ENCODE measurements at places on chromosomes 11 and 22.

GRCh38 chr22:23092217-23092955 is 22.1 kb downstream of the GNAZ start:
- DNase-seq, result no peak

DNA sequence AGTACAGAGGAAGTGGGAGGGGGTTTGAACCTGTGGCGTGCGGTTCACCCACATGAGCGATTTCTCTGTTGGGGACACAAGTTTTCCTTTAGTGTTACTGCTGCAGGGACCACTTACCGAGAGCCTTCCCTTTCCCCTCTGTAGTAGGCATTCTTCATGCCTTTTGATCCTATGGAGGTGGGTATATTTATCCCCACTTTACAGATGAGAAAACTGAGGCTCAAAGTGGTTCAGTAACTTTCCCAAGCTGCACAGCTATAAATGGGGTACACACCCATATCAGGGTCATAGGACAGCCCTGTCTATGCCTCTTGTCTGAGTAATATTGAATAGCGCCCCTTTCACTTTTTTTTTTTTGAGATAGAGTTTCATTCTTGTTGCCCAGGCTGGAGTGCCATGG is 3.3 kb upstream of the PHF21B start:
- no peak for DNase-seq

- DNase-seq, result no peak
Measured at GRCh38 chr11:123145661-123146060, 49.4 kb downstream of the CLMP start.

DNA sequence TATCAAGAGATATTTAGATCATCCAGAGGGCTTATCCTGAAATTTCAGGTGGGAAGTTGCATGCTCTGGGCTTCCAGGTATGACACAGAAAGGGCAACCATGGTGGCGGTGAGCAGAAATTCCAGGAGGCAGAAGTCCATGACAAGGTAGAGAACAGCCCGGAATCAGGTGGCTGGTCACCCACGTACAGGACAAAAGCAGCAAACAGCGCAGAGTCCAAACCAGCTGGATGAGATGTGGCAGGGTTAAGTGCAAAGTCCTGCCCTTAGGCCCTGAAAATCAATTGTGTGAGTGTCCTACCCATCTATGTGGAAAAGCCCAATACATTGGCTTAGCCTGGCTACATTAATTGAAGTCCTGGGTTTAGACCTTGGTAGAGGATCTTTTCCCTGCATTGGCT is 11.6 kb downstream of the PPFIBP2 start:
- DNase-seq, result no peak

- DNase-seq, result no peak
Measured at GRCh38 chr11:15594607-15595006, 479.9 kb downstream of the INSC start.

- peak; percentile 94 for DNase-seq
Measured at GRCh38 chr22:35961480-35962295, 66.9 kb downstream of the RBFOX2 start.

DNA sequence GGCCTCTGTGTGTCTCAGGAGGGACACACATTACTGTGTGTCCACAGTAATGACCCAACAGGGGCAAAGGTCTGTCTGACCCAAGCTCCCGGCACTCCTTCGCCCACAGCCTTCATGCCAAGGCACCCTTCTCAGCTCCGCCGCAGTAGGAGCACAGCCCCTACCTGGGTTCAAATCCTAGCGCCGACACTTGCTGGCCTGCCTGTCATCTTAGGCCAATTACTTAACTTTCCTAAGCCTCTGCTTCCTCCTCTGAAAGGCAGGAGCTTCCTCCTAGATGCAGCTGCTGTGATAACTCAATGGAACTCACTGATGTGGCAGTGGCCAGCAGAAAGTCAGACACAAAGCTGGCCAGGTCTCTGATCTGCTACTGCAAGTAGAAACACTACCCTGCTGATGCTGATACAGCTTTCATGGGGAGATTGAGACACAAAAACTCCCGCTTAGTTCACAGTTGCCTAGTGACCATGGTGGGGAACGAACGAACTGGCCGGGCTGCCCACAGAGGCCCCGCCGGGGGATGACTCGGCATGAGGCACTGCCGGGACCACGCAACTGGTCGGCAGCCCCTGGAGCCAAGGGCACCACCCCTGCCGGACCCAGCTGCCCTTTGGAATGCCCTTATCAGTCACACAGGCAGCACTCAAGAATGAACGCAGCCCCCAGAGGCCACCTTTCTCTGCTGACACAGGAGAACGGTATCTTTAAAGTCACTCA is 8.1 kb downstream of the EHD1 start:
- peak; percentile 66 for DNase-seq

DNA sequence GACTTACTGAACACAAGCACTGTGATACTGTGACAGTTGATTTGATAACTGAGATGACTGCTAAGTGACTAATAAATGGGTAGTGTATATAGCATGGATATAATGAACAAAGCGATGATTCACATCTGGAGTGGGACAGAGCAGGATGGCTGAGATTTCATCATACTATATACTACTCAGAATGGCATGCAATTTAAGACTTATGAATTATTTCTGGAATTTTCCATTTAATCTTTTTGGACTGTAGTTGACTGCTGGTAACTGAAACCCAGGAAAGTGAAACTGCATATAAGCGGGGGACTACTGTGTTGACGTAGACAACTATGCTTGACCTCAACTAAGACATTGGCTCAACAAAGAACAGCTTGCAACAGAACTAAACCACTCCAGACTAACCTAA is 20.0 kb upstream of the NUCB2 start:
- peak; percentile 92 for DNase-seq

GRCh38 chr11:75160220-75160757 is 9.4 kb downstream of the SLCO2B1 start:
- DNase-seq, result no peak

DNA sequence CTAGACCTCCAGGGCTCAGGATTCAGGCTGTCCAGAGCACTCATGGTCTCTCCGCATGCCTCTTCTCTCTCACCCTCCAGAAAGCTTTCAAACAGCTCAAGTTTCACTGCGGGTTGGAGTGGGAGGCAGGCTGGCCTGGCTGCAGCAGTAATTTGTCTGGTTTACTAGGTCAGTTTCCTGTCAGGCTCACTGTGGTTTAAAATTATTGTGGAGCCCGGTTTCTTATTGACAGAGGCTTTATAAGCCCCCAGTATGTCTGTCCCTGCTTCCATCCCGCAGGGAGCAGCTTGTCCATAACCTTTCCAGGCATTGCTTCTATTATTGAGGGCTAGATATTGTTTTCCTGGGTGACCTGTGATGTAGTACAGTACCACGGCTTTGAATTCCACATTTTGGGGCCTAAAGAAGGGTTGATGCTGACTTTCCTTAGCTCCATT is 235.3 kb upstream of the SORL1-AS1 start:
- DNase-seq, result peak; percentile 84

DNA sequence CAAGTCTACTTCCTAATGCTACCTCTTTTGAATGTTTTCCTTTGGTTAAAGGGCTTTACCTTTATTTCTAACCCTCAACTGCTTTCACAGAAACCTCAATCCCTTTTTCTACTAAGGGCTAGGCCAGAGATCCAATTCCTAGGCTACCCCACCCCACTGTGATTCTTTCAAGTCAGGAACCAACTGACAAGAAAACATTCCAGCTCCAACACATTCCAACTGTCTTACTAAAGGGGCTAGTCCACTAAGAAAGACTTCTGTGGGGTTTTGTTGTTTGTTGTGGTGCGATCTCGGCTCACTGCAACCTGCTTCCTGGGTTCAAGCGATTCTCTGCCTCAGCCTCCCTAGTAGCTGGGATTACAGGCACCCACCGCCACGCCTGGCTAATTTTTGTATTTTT is 151.3 kb downstream of the APOL5 start:
- no peak for DNase-seq

DNA sequence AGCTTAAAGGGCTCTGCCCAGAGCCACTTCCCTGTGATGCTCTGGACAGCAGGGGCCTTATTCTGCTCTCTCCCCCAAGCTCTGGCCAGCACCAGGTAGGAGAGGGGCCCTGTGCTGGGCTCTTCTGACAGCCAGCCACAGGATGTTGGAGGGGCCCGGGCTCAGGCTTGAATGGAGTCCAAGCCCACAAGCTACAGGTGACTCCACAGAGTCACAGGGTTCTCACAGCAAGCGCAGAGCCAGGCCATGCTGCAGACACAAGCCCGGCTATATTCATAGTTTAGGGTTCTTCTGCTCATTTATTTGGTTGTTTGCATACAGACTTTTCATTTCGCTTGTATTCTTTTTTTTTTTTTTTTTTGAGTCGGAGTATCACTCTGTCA is 1392.8 kb downstream of the BRD1 start:
- DNase-seq, result no peak

- DNase-seq, result no peak
Measured at GRCh38 chr22:22391543-22391942, 117.0 kb downstream of the ZNF280B start.

GRCh38 chr11:93520726-93521509 is 22.3 kb downstream of the SMCO4 start:
- DNase-seq, result no peak

DNA sequence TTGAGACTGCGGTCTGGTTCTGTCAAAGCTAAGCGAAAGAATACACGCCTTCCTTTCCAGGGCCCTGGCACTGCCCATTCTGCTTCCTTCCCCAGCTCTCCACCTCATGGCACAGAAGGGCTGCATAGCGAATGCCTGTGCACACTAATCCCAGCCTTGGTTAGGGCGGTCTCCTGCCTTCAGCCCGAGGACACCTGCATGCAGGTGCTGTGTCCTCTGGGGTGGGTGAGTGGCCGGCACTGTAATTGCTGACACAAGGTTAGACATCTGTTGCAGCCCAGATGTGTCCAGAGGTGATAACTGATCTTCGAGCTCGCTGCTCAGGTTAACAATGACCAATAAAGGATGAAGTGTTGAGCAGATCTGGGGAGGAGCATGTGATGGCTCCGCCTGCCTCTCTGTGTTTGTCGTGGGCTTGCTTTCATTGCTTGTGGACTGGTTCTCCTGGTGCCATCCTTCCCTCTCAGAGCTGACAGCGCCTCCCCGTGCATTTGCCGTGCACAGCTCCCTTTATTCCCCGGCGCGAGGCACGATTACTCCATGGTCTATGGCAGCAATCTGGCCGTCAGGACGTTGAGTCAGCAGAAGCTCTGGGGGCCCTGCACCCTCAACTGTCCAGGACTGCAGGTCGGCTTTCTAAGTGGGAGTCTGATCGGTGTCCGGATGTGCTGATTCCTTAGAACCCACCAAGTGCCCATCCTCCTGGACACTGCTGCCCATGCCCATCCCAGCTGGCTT is 1088.2 kb downstream of the BRD1 start:
- DNase-seq, result no peak

- DNase-seq, result peak; percentile 19
Measured at GRCh38 chr22:26330971-26331625, 98.0 kb upstream of the ASPHD2 start.

- DNase-seq, result peak; percentile 58
Measured at GRCh38 chr22:41352058-41352457, 29.7 kb upstream of the TEF start.

GRCh38 chr11:62546929-62547625 is 471 bp upstream of the AHNAK start:
- peak; percentile 44 for DNase-seq

GRCh38 chr11:102252339-102252891 is 64.9 kb upstream of the BIRC3 start:
- DNase-seq, result no peak

- no peak for DNase-seq
Measured at GRCh38 chr22:34914846-34915245, 151.1 kb upstream of the ISX start.

GRCh38 chr11:71472941-71473792 is 20.2 kb downstream of the NADSYN1 start:
- no peak for DNase-seq

- peak; percentile 31 for DNase-seq
Measured at GRCh38 chr11:13760115-13760514, 91.6 kb downstream of the FAR1 start.

Measured in fibroblast of lung (primary cell).